ENCODE measurements at places on chromosomes 5 and 9. TPM values are rescaled to one million over a fixed set of nuclear protein-coding genes. Genes with fewer than 3 reads are reported as not detected.
A peak's percentile ranks its signal among the peaks of the same experiment; 100 is the strongest.

GRCh38 chr5:2205185-2205585 lies 322.5 kb upstream of the IRX4 start:
- no peak for DNase-seq

- no peak for DNase-seq
Observed at GRCh38 chr9:135248721-135249120, 161.3 kb downstream of the OLFM1 start.

GRCh38 chr5:31273631-31274378 lies 80.3 kb downstream of the CDH6 start:
- DNase-seq: no peak

- DNase-seq: no peak
Observed at GRCh38 chr9:76135902-76136301, 245.4 kb downstream of the PCSK5 start.

DNA sequence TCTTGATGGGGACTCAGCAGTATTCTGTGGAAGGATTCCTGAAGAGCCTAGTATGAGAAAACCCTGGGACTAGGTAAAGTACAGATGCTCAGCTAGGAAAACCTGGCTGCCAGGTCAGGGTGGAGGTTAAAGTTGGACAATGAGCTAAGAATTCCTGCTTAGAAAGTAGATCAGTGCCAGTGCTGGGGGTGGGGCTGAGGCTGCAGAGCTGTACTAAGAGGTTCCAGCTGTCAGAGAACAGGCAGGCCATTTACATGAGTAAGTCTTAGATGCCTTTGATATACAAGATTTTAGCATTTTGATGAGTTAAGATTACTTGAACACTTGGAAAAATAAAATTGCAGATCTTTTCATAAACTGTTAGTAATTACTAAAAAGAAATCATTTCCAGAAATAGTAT lies 332.3 kb upstream of the NUDT12 start:
- DNase-seq: no peak

DNA sequence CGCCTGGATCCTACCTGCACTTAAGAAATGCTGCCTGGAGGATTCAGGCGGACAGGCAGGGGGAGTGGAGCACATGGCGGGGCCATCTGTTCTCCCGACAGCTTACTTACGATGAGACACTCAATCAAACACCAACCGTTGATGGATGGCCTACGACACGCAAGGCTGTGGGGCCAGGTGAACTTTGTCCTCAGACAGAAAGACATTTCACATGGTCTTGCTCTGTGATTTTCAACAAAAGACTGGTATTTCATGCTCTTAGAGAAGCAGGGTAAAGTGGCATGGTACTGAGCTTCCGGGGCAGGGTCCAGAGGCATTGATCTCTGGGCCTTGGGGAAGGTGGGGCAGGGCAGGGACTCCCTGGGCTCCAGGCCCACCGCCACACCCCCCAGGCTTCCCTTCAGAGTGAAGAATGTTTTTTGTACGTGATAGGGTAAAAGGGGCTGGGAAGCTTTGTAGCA lies 9.1 kb upstream of the OLFM1 start:
- peak; percentile 2 for DNase-seq

DNA sequence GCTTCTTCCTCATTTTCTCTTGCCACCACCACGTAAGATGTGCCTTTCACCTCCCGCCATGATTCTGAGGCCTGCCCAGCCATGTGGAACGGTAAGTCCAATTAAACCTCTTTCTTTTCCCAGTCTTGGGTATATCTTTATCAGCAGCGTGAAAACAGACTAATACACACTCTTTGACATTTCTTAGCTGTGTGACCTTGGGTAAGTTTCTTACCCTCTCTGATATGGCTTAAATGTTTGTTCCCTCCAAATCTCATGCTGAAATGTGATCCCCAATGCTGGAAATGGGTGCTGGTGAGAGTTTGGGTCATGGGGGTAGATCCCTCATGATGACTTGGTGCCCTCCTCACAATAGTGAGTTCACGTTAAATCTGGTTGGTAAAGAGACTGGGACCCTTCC lies 188.8 kb upstream of the IRX4 start:
- no peak for DNase-seq

GRCh38 chr9:98867429-98868168 lies 60.1 kb downstream of the GALNT12 start:
- DNase-seq: peak; percentile 89

DNA sequence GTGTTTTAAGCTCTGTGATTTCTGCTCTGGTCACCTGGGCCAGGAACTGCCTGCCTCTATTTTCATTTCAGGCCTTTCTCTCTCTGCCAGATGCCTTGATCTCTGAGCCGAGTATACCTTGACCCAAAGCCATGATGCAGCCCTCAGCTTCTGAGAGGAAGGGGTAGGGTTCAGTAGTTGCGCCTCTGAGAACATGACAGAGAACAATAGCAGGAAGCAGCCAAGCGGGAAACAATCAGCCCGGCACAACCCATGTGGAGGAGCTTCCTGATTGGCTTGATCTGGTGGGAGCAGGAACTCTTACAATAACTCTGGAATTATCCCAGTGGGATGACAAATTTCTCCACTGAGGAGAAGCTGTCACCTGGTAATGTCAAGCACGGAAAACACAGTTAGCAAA lies 127.4 kb downstream of the PALM2AKAP2 start:
- no peak for DNase-seq

DNA sequence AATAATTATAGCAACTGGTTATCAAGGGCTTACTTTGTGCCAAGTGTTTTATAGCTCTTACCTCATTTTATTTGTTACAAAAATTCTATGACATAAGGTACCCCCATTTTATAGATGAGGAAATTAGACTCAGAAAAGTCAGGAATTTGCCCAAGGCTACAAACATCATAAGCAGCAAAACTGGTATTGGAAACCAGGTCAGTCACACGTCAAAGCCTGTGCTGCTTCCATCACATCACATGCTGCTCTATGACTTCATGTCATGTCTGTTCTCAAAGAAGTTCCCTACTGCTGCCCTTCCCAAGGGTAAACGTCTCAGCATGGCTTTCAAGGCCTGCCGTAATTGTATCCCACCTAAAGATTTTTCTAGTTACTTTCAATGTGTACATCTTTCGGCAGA lies 6.9 kb upstream of the KIF2A start:
- DNase-seq: no peak

GRCh38 chr9:2173861-2174260 lies 158.7 kb downstream of the SMARCA2 start:
- no peak for DNase-seq

DNA sequence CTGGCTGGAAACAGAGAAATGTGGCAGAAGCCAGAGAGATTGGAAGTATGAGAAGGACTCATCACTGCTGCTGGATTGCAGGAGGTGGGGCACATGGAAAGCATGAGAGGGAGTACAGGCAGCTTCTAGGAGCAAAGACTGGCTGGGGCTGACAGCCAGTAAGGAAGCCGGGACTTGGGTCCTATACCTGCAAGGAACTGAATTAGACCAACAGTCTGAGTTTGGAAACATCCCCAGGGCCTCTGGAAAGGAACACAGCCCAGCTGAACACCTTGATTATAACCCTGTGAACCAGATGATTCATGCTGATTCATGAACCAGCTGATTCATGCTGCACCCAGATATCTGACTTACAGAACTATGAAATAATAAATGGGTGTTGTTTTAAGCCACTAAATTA lies 93.4 kb downstream of the OSTF1 start:
- DNase-seq: no peak

DNA sequence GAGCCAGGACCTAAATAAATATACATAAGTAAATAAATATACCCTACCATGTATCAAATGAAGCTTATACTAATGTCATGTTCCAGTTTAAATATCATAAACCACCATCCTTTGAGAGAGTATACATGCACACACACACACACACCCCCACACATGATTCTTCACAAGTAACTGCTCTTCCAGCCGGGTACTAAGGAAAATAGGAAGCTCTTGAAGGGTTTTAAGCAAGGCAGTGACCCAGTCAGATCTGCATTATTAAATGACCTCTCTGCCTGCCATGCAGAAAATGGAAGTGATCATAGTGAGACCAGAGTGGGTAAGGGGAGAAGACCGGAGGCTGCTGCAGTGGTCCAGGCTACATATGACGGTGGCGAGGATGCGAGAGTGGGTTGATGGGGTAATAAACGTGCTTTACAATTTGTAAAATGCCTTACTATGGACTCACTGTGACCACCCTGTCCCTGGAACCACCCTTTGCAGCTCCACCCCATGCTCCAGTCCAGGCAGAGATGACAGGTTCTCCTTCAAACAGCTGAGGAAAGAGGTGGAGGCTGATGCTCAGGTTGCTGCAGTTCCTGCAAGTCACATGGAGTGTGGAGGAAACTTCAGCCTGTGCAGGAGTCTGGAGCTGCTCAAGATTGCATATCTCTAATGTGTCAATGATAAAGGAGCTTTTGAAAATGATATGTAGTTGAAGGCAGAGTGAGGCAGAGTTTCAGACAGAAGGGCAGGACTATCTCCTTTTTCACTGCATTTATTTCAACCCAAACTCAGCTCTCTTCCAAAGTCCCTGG lies 38.8 kb upstream of the NDFIP1 start:
- DNase-seq: no peak

DNA sequence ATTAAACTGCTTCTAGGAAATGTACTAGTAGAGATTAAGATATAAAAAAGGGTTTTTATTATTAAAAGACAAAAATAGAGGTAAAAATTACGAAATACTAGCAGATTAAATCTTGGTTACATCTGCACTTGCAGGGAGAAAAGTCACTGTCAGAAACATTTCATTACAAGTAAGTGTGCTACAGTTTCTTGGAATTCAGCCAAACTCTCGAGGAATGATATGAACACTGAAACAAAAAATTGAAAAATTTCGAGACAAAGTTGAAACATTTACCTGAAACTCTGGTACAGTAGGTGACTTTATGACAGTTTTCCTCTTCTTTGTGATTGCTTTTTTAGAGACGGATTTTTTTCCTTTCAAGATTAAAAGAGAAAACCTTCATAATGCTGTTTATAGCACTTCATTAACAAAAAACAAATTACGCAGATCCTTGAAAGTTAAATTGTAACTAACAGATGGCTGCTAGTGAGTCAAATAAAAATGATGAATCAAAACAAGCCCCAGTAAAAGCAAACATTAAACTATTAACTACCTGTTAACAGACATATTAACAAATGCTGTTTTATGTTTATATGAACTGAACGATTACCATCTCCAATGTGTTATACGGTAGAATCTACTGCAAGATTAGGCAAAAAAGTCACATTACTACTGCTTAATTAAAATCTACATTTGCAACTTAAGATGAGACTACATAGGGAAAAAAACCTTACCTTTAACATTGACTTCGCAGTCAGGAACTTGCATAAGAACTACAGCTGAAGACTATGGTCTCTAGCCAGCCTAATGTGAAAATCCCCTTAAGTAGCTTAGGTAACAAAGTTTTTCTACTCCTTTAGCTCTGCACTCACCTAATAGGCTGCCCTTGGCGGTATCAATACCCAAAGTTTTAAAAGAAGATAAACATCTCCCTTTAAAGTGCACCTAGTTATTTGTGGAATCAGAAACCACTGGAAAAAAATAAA lies 61.4 kb downstream of the RANBP6 start:
- no peak for DNase-seq

DNA sequence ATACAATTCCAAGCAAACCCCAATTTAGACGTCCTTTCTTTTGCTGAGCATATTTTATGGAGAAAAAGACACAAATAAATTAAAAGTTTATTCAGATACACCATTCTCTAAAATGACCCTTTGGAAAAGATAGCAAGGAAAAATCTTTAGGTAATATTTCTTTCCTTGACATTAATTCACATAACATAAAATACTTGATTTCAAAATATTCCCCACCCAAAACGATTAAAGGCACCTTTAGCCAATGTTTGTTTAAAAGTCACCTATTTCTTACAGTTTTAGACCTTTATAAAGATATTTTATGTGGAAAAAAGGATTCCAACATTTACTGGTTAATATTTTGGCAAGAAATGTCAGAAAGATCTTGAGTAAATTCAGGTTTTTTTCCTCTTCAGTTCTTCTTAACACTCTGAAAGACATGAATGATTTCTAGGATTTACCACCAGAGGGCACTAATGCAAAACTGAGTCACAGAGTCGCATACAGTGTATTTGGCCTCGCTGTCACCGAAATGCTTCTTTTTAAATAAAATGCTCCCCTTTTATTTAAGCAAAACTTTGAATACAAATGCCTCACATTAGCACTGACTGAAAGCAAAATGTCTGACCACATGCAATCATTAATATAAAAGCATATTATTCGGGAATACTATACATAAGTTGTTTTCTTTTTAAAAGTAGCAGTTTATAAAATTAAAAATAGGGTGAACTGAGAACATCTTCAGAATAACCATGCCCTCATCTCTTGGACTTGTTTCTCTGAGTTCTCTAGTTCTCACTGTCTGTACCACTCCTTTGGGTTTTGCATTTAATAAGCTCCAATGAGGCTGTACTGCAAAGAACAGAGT lies 122.5 kb downstream of the SLC1A3 start:
- DNase-seq: no peak

- DNase-seq: no peak
Observed at GRCh38 chr5:95075111-95075510, 209.8 kb downstream of the MCTP1 start.

DNA sequence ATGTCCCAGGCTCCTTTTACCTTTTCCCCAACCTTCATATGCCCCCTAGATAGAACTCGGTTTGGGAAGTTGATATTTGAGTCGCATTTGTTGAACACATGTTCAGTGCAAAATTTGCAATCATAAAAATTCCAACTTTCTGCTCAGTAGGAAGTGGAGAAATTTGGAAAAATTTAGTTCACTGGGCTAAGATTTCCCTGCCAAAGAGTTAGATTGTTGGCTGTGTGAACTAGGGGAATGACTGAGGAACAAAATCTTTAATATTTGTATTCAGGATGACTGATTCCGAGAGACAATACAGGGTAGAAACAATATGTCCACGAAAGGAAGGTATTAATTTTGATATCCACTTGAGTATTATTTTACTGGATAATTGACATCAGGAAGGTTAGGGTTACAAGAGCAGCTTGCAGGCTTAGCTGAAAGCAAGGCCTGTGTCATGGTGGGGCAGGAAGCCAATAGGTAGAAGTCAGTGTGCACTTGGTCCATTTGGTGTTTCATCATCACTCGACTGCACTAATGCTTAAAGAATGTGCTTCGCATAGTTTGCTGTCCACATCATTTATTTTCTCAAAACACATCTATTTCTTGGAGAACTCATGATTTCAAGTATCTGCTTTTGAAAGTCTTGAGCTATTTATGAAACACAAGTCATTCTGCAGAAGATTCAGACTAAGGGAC lies 59.4 kb upstream of the GNA14 start:
- peak; percentile 81 for DNase-seq

The RANBP3L gene
- 4.0 TPM for total RNA-seq

The ZNF883 gene
- 1.3 TPM for total RNA-seq

The CYSRT1 gene
- not detected for total RNA-seq

The KCNV2 gene
- not detected for total RNA-seq

The ADAMTSL1 gene
- total RNA-seq: 111 TPM

The ITGA1 gene
- 94.0 TPM for total RNA-seq

The RANBP17 gene
- total RNA-seq: 3.5 TPM
